ENCODE measurements at places on chromosomes 1 and 21.

- peak; percentile 51 for DNase-seq
Measured at GRCh38 chr1:206506405-206507283, 687 bp upstream of the RASSF5 start.

DNA sequence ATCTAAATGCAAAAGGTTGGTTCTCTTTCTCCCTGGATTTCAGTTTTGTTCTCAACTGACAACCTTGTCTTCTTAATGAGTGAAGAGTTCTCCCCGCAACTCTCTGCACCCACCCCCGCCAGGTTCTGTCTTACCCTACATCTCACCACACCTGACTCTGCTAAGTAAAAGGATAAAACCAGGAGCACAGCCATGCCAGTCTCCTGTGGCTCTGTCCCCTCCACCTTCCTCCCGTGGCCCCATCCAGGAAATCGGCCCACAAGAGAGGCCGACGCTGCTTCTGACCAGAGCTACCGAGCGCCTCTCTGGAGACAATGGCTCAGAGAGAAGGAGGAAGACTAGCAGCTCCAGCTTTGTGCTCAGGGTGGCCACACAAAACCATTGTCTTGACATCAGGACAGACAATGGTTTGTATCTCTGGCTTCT lies 72.2 kb downstream of the PLEKHA6 start:
- no peak for DNase-seq

DNA sequence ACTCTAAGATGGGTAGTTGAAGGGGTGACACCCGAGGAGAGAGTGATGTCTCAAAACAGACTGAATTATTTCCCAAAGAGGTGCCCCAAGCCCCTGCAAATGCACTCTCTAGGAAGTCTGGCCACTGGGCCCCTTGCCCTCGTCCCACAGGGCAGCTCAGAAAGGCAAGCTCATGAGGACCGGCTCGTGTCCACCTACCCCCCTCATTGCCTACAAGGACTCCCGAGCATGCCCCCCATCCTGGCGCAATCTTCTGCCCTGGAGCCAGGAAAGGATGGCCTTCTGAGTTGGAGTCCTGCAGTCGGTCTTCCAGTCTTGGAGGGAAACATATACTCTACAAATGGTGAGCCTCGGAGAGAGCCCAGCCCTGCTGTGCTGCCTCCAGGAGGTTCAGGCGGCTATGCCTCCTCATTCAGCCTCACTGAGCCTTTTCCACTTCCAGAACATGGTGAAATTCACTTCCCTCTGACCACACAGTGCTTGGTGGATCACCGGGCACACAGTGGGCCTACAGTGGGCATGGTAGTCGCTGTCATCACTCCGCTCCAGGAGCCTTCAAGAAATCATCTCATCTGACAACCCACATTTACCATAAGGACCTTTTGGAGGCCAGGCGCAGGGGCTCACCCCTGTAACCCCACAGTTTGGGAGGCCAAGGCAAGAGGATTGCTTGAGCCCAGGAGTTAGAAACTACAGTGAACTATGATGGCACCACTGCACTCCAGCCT lies 5.8 kb upstream of the WNT3A start:
- peak; percentile 16 for DNase-seq

DNA sequence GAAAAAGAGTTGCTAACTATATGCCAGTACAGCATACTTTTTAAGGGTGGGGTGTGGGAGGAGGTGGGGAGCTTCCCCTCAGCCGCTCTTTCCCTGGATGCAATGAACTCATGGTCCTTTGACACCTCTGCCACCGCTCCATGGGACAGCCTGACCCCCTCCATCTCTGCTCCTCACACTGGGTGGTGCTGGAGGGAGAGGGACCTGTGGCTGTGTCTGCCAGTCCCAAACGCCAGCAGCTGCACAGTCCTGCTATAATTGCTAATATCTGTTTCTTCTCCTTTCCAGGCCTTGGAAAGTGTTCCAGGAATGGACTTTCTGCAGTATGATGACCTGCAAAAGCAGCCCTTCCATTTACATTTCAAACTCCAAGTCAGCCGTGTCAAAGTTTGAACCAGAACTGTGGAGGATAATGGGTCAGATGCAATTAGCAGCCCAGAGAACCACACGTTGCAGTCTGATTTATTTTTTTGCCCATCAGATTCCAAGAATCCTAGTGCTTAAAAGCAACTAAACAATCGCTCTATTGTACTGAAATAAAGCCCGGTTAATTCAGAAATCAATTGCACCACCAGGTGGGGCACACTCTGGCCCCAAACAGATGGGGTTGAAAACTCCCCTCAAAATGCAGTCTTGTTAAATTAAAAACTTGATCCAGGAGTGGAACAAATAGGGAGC lies 160.7 kb upstream of the LMO4 start:
- no peak for DNase-seq

Data from D341Med (cell line).